ENCODE measurements at places on chromosomes 12 and 14. TPM values are rescaled to one million over a fixed set of nuclear protein-coding genes. Genes with fewer than 3 reads are reported as not detected.
A peak's percentile ranks its signal among the peaks of the same experiment; 100 is the strongest.

DNA sequence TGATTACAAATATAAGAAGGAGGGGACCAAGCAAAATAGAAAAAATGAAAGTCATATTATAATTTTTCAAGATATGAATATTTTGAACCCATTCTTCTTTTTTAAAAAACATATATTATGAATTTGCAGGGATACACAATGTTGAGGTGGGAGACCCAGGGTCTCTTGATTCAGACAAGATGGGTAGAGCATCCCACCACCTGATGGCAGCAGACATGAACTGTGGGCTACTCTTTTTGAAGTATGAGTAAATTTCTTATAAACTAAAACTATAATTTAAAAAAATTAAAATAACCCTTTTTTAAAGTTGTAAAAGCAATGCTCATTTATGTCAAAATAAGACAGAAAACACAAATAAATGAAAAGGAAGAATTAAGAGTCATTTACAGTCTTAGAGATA is 202.7 kb upstream of the PRICKLE1 start:
- DNase-seq = no peak

DNA sequence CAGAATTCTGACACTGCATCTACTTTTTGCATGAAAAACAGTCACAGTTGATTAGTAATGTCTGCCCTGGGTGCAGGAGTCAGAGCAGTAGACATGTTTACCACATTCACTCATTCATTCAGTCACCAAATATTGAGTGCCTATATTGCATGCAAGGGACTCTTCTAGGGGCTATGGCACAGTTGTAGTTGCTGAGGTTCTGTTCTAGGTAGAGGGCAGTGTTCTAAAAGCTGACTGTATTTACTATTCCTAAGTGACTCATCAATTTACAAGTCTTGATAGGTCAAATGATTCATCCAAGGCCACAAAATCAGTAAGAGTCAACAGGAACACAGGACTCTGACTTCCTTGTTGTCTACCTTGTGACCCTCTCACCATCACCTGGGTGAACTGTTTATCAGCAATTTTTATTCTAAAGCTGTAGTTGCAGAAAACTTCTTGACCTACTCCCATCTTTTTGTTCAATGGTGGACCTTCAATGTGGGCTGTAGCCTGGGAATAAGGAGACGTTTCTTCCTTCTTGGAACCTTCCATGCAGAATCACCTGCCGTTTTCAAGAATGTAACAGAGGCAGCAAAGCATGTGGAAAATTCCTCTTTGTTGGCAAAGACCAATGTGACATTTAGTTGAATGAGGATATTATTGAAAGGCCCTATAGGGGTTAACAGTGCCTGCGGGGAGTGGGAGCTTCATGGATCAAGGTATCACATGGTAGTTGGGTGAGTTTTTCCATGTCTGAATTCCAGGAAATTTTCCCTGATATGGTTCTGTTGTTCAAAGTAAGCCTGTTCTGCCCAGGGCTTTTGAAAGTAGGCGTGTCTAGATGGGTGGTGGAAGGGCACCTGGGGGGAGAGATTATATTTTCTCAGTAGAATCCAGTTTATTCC is 223.2 kb downstream of the KTN1 start:
- DNase-seq = no peak

DNA sequence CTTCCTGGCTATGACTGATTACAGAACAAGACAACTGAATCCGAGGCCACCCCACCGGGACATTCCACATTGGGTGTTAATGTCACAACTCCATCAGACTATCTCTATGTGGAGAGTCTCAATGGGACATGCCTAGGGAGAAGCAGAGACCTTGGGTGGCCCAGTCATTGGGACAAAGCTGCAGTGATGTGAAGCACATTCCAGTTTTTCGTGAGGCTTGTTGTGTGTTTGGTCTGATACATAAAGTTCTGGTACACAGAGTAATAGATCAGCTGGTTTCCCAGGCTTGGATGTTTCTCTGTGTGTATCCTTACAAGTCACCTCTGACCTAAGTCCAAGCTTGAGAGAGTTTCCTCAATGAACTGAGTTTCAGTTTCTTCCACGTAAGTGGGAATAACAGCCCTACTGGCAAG is 42.3 kb downstream of the CPM start:
- no peak for DNase-seq

DNA sequence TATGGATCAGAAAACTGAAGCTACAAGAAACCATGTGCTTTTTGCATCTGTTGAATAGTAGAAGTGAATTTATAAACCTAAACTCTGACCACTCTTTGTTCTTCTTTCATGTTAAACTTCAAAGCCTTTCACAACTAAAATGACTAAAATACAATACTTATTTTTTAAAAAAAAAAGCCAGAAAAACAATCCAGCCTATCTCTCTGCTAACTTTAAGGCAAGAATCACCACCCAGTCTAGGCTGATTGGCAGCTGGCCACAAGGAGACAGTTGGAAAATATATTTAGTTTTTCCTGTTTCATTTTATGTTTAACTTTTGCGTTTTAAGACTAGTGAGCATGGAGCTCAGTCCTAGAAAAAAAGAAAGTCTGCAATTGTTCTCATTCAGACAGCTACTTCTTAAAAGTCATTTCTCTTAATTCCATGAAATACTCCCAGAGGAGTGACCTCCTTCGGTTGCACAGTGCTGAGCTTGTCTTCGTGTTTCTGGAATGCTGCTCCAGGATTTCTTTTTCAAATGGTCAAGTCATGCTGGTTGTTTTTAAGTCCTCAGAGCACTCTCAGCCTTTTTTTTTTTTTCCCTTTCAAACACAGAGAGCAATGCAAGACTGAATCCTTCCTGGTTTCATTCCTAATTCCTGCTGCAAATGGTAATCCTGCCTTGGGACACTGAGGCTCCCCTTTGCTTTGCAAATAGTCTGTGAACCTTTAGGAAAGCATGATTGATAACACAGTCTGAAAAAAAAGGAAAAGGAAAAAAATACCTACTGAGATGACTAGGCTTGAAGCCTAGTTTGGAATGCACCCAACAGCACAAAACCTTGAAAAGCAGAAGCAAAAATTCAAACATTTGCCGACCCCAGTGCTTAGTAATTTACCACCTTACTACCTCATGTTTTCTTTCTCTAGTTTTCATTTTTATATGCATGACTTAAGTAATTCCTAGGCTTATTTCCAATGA is 233.3 kb upstream of the DAAM1 start:
- DNase-seq = no peak

Gene PAH
- 0.55 TPM for total RNA-seq

Gene MYF6
- not detected for total RNA-seq

DNA sequence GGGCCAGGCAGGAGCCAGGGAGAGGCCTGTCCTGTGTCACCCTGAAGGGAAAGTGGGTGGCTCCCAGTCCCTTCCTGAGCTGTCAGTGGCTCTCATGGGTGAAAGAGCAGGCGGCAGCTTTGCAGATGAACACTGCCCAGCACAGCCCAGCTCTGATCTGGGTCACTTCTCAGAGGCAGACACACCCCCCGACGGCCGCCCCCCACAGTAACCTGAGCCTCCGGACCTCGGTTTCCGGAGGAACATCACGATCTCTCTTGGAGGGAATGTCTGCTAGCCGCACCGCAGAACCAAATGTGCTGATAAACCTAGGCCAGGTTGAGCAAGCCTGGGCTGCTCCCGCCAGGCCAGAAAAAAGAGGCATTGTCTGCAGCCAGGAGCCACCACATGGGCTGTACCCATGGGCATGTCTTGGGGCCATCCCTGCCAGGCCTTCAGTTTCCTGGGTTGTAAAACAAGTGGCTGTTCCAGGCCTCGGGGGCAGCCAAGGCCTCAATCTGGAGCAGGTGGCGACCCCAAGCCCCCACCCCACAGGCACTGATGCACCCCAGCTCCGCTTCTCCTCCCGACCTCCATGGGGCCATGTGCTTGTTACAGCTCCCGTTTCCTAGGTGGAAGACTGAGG is 57.6 kb downstream of the NCOR2 start:
- DNase-seq = peak; percentile 91

GRCh38 chr14:106489112-106489881 is 962.9 kb downstream of the TMEM121 start:
- DNase-seq = no peak

GRCh38 chr14:78358591-78358990 is 188.4 kb downstream of the NRXN3 start:
- DNase-seq = no peak

DNA sequence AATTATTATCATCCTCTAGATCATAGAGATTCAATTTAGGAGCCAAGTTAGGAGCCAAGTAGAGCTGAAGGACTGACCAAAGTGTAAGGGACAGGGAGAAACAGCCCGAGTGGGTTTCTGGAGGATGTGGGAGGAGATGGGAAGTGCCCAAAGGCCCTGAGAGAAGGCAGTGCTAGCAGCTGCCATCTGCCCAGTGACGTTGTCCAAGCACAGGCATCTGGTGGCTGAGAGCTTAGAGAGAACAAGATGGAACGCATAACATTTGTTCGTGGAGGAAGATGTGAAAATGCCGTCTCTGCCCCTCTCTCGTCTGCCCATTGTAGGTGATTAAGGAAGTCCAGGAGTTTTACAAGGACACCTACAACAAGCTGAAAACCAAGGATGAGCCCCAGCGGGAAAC is 34.7 kb downstream of the CD9 start:
- DNase-seq = no peak

- no peak for DNase-seq
These were observed 115.3 kb downstream of the ZNF664 start for GRCh38 chr12:124088217-124088907.

- no peak for DNase-seq
These were observed 6.1 kb upstream of the BDKRB2 start for GRCh38 chr14:96198430-96199130.

Gene ST8SIA1
- 23.5 TPM for total RNA-seq

DNA sequence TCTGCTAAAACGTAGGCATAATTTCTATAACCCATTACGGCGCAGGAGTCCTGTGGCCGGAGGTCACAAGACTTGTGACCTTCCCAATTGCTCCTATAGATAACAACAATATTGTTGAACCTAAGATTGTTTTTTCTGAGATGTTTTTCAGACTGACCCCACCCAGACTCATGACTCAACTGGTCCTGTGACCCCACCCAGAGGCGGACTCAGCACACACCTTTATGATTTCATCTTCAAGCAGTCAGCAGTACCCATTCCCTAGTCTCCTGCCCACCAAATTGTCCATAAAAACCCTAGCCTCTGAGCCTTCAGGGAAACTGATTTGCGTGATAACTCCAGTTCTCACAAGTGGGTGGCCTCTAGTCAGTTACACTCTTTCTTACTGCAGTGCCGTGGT is 5.9 kb upstream of the PPP4R3A start:
- no peak for DNase-seq
